ENCODE measurements at places on chromosomes 3 and 15. TPM values are rescaled to one million over a fixed set of nuclear protein-coding genes. Genes with fewer than 3 reads are reported as not detected.

GRCh38 chr3:101351829-101352228, 31.5 kb upstream of the IMPG2 start:
- DNase-seq, result no peak

GRCh38 chr3:59482684-59483083, 432.9 kb upstream of the CFAP20DC start:
- no peak for DNase-seq

DNA sequence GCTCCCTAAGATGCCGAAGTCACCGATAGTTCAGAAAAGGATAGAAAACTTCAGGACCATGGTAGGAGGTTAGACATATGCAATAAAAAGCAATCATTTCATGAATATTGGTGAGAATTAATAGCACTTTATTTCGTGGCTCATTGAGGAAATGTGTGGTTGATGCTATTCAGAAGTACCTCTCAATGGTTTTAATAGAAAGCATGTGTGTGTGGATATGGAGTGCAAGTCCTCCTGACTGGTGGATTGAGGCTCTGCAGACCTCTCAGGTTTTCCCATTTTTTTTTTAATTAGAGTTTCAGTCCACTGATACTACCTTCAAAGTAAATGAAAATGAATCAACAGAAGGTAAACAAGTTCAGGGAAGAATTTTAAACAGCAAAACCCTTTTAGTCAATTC, 384.3 kb upstream of the RARB start:
- DNase-seq, result no peak

- no peak for DNase-seq
Observed at GRCh38 chr3:58161435-58162398, 49.1 kb downstream of the DNASE1L3 start.

DNA sequence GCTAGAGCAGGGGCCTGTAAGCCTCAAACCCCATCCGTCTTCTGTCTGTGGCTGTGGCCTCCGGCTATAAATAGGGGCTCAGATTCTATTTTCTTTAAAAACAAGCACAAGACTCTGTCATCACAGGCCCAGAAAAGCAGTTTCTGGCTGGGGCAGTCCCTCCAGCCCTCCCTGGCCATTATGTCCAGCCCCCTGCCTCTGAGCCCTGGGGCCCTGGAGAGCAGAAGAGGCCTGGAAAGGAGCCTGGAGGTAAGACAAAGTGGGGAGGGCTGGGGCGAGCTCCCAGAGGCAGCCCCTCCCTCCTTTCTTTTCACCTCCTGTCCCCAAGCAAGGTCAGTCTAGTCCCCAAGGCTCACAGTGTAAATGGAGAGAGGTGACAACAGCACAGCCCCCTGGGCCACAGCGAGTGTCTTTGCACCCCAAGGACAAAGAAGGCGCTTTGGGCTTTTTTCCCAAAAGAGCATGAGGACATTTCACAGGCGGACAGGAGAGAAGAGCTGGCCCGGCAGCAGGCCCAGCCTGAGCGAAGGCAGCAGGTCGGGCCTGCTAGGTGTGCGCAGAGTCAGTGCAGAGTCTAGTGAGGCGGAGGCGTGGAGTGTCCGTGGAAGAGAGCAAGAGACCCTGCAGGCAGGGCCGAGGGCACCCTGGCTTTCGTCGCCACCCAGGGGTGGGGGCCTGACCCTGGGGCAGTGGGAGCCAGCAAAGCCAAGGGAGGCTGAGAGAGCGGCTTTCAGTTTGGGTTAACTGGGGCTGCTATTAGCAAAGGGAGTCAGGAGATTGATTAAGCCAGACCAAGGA, 188.3 kb downstream of the TBC1D2B start:
- peak; percentile 52 for DNase-seq

The WDR93 gene
- polyA plus RNA-seq, result 1.8 TPM
